ENCODE measurements at places on chromosomes 16 and 17.

- no peak for DNase-seq
Measured at GRCh38 chr16:47392081-47392480, 68.8 kb downstream of the ITFG1 start.

GRCh38 chr17:29004081-29004692 is 1.6 kb downstream of the SEZ6 start:
- no peak for DNase-seq

GRCh38 chr16:5835876-5836275 is 738.3 kb upstream of the EEF2KMT start:
- no peak for DNase-seq

DNA sequence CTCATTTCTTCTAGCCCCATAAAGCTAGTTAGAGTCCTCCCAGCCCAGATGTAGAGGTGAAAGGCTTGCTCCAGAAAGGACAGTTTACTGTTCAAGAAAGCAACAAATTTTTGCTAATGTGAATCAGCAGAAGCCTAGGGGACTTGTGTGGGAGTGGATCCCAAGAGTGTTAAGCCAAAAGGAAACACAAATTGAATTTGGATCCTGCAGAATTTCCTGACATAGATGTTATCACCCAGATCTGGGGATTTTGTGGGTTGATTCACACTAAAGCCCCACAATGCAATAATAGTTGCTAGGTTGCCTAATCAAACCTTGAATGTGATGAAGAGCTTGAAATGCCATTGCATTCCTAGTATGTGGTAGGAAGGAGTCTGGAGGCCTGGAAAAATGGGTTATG is 135.2 kb upstream of the HS3ST3A1 start:
- no peak for DNase-seq

DNA sequence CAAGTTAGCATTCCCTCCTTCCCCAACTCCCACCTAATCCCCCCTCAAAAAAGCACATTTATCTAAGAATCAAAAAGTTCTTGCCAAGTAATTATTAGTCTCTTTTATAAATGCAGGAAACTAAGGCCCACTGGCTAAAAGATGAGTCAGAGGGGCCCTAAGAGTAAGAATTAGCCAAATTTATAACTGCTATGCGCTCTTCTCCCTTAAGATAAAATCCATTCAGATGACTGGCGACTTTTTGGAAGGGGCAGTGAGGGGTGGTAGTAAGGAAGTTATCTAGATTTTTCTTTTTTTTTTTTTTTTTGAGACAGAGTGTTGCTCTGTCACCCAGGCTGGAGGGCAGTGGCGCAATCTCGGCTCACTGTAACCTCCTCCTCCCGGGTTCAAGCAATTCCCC is 17.1 kb downstream of the ZNF652 start:
- no peak for DNase-seq

DNA sequence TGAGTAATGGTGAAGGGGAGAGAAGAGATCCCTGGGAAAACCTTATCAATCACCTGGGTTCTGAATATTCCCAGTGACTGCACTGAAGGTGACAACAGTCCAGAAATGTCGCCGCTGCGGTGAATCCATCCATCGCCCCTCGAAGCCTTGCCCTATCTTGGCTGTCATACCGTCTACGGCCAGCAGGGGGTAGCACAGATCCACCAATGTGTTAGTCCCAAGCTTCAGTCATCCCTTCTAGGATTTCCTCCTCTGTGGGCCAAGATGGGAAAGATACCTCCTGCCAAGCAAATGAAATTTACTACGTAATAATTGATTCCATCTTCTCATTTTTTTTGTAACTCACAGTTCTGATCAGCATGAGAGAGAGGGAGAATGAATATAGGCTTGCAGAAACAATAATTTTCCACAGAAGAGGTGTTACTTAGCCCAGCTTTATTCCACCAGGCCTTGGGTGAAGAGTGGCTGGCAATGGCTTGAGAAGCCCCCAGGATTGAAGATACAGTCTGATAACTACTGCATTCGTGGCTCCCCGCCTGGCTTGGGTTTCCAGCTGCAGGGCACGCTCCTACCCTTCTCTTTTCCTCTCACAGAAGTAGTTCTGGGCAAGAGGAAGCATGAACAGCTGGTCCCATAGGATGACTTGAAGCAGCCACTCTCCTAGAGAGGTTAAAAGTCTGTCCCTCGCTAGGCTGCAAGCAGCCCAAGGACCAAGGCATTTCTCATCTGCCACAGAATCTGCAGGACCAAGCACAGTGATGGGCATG is 2.6 kb upstream of the FMNL1 start:
- peak; percentile 55 for DNase-seq

All from NCI-H1048 (cell line).